ENCODE measurements at places on chromosomes 3 and 15. TPM values are rescaled to one million over a fixed set of nuclear protein-coding genes. Genes with fewer than 3 reads are reported as not detected.

DNA sequence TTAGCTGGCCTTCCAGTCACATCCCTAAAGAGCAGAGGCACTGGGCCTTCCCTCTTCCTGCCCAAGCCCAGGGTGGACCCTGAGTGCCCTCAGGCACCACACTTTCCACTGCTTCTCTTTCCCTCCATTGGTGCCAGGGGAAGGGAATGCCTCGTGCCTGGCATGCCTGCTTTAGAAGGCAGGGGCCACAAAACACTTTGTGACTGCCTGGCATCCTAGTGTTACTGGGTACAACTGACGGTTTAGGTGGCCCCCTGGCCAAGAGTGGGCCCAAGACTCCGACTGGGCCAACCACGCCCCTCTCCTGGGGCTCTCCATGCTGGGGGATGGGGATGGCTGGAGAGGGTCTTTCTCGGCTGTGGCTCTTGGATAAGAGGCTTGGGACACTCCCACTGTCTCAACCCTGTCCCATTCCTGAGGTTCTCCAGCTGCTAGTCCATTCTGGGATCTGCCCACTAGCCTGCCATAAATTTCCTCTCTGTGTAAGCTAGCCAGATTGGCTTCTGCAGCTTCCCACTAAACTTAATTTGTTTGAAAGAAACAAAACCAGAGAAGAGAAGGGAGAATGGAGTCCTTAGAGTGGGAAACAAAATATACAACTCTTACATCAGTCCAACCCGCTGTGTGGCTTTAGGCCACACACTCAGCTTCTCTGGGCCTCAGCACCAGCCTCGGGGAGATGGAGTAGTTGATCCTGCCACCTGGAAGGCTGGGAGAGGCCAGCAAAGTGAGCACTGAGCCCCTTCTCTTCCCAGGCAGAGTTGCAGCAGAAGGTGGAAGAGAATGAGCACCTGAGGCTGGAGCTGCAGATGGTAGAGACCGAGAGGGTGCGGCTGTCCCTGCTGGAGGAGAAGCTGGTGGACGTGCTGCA, 24.1 kb upstream of the GP9 start:
- H3K27ac ChIP-seq = no peak overlapping the region
- H3K4me1 ChIP-seq = no peaks in the 10 kb centered on the region
- peaks cover 17% of the 10 kb centered on the region for H3K27me3 ChIP-seq
- H3K36me3 ChIP-seq = no peaks in the 10 kb centered on the region

FBXW12 gene
- total RNA-seq = not detected

GHRL gene
- 2.9 TPM for total RNA-seq

DNA sequence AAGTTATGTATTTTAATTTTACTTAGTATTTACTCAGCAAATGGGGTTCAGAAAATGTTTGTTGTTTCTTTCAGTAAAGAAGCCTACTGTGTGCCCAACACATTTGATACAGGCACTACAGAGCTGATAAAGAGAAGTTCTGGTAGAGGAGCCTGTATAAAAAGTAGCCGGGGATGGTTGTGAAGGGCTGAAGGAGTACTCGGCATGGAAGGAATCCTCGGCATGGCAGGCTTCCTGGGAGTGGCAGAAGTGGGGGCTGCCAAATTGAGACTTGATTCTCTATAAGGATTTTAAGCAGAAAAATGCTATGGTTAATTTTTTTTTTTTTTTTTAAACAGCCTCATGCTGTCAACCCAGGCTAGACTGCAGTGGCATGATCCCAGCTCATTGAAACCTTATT, 9.3 kb downstream of the ARL13B start:
- H3K27me3 ChIP-seq = no peaks in the 10 kb centered on the region
- no peak for DNase-seq
- no peaks in the 10 kb centered on the region for H3K36me3 ChIP-seq
- H3K27ac ChIP-seq = no peak overlapping the region

DNA sequence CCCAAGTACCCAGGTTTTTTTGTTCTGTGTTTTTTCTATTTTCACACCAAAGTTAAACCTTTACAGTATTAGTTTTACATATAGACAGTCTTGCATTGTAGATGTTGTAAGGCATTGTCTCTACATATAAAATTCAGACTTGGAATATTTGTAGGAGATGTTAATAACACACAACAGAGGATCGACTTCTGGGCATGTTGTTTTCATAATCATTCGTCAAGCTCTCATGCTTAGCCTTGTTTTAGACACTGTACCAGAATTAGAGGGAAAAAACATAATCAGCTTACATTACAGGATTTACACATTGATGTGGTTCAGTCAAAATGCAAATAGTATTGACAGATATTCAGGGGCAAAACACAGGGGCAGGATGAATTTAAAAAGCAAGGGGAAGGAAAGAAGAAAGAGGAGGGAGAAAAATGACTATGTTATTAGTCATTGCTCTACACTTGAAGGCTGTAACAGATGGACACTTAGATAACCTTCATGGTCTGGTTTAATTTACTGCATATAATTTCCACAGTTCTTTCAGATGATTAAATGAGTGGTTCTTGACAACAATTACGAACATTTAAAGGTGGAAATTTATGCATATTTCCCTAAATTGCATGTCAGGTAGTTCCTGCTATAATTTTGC, 7.5 kb downstream of the CMSS1 start:
- H3K27ac ChIP-seq = no peak overlapping the region
- no peaks in the 10 kb centered on the region for H3K4me1 ChIP-seq
- H3K27me3 ChIP-seq = no peaks in the 10 kb centered on the region
- no peak overlapping the region for H3K4me3 ChIP-seq

KBTBD13 gene
- total RNA-seq = not detected

DNA sequence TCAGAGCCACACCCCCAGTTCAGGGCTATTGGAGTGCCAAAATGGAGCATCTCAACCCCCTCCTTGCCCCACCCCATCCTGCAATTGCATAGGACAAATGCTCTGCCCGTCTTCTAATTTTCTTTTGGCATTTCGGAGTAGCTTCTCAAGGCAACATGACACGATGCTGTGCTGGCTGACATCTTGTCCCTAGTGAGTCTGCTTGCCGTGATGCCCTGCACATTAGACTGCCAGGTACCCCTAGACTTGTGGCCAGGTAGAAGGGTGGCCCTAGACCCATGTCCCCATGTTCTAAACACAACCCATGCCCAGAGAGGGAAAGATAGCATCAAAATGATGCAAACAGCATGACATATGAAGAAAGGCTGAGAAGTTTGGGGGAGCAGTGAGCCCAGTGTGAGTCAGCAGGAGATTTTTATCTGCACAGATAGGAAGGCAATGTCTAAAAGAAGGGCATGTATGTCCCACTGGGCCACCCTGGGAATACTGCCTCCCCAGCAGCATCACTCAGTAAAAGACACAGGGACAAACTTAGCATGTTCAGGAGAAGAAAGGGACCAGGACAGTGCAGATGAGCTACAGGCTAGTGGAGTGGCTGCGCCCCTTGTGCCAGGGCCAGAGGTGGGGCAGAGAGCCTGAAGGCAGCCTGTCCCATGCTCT, 36.8 kb downstream of the CA12 start:
- H3K27me3 ChIP-seq = no peaks in the 10 kb centered on the region
- no peak overlapping the region for H3K4me3 ChIP-seq
- H3K4me1 ChIP-seq = no peaks in the 10 kb centered on the region
- no peak for DNase-seq

DNA sequence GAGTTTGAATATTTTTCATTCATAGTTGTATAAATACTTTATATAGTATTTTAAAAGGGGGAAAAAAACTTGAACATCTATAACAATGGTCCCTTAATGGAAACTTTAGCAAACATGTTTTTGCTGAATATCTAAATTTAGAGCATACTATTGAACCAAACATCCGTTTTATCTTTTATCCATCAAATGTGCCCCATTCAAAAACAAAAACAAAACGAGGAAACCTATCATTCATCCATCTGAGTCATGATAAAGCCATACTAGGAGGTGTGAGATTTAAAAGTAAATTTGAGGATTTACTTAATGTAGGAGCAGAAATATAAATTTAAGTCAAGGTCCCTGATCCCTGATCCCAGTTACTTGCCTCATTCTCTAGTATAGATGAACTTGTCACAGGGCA, 463.6 kb upstream of the MDFIC2 start:
- no peaks in the 10 kb centered on the region for H3K4me1 ChIP-seq
- no peaks in the 10 kb centered on the region for H3K27me3 ChIP-seq
- H3K4me3 ChIP-seq = no peak overlapping the region
- DNase-seq = no peak
- H3K36me3 ChIP-seq = no peaks in the 10 kb centered on the region
